Immature natural killer cell (primary cell): ENCODE measurements at places on chromosomes 5 and 9. TPM values are rescaled to one million over a fixed set of nuclear protein-coding genes. Genes with fewer than 3 reads are reported as not detected.

PCDHGB3 gene
- not detected for polyA plus RNA-seq

PFN3 gene
- not detected for polyA plus RNA-seq

NR6A1 gene
- not detected for polyA plus RNA-seq

GRAMD2B gene
- polyA plus RNA-seq = 10.3 TPM

APC gene
- polyA plus RNA-seq = 14.3 TPM

PCDHGB4 gene
- not detected for polyA plus RNA-seq

DNA sequence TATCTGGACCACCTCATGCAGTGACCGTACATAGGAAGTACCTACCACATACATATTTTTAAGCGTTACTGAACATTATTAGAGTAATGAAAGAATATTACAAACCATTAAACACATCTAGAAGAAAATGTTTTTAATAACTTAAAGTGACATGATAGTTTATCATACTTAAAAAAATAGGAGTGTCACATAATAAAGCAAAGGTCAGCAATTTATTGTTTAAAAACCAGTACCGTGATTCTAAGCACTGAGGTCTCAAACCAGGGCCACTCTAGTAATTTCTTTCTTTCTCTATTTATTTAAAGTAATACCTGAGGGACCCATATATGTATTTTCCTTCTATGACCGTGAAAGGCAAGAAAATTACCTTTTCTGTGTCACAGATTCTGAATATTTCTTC, 216.0 kb downstream of the MLLT3 start:
- H3K4me3 ChIP-seq = no peak overlapping the region
- no peaks in the 10 kb centered on the region for H3K27me3 ChIP-seq
- H3K4me1 ChIP-seq = peaks cover 20% of the 10 kb centered on the region
- H3K36me3 ChIP-seq = peaks cover 11% of the 10 kb centered on the region

DNA sequence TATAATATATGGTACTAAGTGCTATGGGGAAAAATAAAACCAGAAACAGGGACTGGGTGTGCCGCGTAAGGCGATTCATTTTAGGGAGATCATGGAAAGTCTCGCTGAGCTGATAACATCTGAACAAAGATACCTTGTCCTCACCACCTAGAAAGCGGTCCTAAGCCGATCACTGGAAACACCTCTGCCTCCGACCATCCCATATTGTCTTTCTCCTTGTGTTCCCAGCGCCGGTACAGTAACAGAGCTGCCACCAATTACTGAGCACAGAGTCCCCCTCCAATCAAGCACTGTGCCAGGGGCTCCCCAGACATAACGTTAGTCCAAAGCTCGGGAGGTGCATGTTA, 704 bp downstream of the CCDC112 start:
- peak overlapping the region; percentile 39 for H3K27ac ChIP-seq
- H3K4me1 ChIP-seq = peaks cover 23% of the 10 kb centered on the region
- peak overlapping the region; percentile 87 for H3K4me3 ChIP-seq
- DNase-seq = no peak
- H3K27me3 ChIP-seq = peaks cover 5% of the 10 kb centered on the region

GRCh38 chr5:167049043-167049663, 1242.3 kb upstream of the WWC1 start:
- DNase-seq = no peak
- no peaks in the 10 kb centered on the region for H3K36me3 ChIP-seq
- no peak overlapping the region for H3K27ac ChIP-seq
- H3K27me3 ChIP-seq = no peaks in the 10 kb centered on the region

DNA sequence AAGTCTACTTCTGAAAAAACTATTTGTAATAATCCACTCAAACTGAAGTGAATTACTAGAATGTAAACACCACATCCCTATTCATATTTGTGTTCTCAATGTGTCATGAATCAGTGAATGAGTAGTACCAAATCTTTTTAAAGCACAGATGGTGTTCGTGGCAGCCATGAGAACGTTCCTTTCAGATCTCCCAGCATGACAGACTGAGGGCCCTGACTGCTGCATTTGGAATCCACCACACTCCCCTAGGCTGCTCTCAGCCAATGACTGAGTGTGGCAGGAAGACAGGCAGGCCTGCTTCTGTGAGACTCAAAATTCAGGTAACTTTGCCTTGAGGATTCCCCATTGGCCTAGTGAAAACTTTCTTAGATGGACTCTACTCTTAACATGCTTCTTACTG, 10.9 kb upstream of the JMY start:
- H3K36me3 ChIP-seq = no peaks in the 10 kb centered on the region
- peaks cover 4% of the 10 kb centered on the region for H3K4me1 ChIP-seq
- no peak overlapping the region for H3K27ac ChIP-seq
- H3K4me3 ChIP-seq = no peak overlapping the region
- no peak for DNase-seq
